ENCODE measurements at places on chromosomes 4 and X. TPM values are rescaled to one million over a fixed set of nuclear protein-coding genes. Genes with fewer than 3 reads are reported as not detected.

The MAGEA9B gene
- not detected for total RNA-seq

The CCNB3 gene
- 0.88 TPM for total RNA-seq

The HDAC6 gene
- 42.8 TPM for total RNA-seq

The TLR6 gene
- total RNA-seq, result 1.4 TPM

The AREG gene
- total RNA-seq, result 0.34 TPM

The TENM3 gene
- 38.1 TPM for total RNA-seq

The SPOCK3 gene
- total RNA-seq, result not detected

The PPARGC1A gene
- total RNA-seq, result 1.5 TPM

The GAGE1 gene
- total RNA-seq, result not detected

The ARAF gene
- 10.4 TPM for total RNA-seq

The MAGEB10 gene
- total RNA-seq, result not detected

The ZNF330 gene
- total RNA-seq, result 32.9 TPM

The PLP1 gene
- not detected for total RNA-seq

The FGFRL1 gene
- total RNA-seq, result 20.8 TPM

The TEX13D gene
- total RNA-seq, result not detected

The AKAP14 gene
- not detected for total RNA-seq

The DACH2 gene
- total RNA-seq, result not detected

The ZNF732 gene
- 2.0 TPM for total RNA-seq

The ZCCHC12 gene
- under 0.01 TPM for total RNA-seq

The XAGE1A gene
- not detected for total RNA-seq

The CYLC1 gene
- not detected for total RNA-seq

The ANXA10 gene
- not detected for total RNA-seq

The FGA gene
- not detected for total RNA-seq

The COL25A1 gene
- total RNA-seq, result 0.14 TPM

The NSG1 gene
- total RNA-seq, result not detected

The PAGE2 gene
- not detected for total RNA-seq

The DCHS2 gene
- total RNA-seq, result 0.17 TPM

The PNMA6F gene
- not detected for total RNA-seq

The TMSB4X gene
- total RNA-seq, result 8,354 TPM

The CT47C1 gene
- not detected for total RNA-seq

The DGAT2L6 gene
- not detected for total RNA-seq

The MAGEA11 gene
- not detected for total RNA-seq

The PF4V1 gene
- total RNA-seq, result 0.34 TPM

The HPGD gene
- 0.19 TPM for total RNA-seq

The PPA2 gene
- total RNA-seq, result 67.1 TPM
